ENCODE measurements at places on chromosomes 11 and 22.

GRCh38 chr11:134861490-134862104 lies 449.6 kb upstream of the B3GAT1 start:
- no peak for DNase-seq

DNA sequence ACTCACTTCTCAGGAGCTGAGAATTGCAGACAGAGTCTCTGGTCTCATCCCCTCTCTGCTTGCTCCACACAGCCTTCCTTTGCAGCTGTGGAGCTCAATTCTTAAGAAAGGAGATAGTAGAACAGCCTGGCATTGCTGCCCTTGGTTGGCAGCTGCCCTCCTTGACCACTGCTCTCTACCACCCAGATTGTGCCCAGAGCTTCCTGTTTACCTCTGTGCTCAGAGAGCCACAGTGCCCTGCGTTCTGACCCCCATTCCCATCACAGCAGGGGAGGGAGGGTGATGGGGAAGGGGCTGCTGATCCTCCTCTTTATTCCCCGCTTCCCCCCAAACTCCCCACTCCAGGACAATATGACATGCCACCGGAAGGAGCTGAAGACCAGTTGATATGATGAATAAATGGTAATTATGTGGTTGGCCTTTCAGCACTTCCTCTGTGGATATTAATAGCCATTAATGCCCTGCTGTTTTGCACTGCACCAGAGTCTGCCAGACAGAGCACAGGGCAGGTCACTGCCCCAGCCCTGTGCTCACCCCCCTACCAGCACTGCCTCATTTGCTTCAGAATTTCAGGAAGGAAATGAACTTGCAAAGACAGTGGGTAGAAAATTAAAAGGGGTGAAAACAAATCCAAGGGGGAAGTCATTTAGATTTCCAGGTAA lies 426.8 kb upstream of the CADM1 start:
- no peak for DNase-seq

- no peak for DNase-seq
Measured at GRCh38 chr11:70068950-70069349, 9.2 kb upstream of the ANO1 start.

- DNase-seq, result peak; percentile 14
Measured at GRCh38 chr11:78418584-78419211, 1.1 kb upstream of the GAB2 start.

DNA sequence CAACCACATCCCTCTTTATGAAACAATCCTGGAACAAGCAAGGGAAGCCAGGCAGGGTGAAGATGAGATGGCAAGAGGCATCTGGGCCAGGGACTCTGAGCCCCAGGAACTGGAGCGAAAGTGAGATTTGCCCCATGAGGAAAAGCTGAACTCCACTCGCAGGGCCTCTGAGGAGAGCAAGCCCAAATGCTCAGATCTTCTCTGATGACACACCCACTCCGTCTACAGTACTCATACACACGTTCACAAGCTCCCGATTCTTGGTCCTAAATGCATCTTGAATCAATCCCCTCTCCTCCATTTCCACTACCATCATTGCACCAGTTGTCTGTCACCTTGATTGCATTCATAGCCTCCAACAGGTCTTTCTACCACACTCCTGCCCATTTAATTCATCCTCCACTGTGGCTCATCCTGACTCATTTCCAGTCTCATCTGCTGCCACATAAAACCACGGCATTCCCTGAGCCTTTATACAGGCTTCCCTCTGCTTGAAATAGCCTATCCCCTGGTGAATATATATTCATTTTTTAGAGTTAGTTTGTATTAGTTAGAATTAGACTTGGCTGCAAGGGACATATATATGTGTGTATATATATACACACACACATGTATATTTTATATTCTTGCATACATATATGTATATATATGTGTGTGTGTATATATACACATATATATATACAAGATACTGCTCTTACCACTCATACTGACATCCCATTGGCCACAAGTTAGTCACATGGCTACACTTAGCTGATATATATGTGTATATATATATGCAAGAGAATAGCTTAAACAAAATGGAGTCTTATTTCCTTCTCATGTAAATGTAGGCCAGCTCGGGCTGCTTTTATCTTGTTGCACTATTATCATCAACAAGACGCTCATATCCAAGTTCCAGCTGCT lies 1.4 kb upstream of the APOA5 start:
- DNase-seq, result no peak

DNA sequence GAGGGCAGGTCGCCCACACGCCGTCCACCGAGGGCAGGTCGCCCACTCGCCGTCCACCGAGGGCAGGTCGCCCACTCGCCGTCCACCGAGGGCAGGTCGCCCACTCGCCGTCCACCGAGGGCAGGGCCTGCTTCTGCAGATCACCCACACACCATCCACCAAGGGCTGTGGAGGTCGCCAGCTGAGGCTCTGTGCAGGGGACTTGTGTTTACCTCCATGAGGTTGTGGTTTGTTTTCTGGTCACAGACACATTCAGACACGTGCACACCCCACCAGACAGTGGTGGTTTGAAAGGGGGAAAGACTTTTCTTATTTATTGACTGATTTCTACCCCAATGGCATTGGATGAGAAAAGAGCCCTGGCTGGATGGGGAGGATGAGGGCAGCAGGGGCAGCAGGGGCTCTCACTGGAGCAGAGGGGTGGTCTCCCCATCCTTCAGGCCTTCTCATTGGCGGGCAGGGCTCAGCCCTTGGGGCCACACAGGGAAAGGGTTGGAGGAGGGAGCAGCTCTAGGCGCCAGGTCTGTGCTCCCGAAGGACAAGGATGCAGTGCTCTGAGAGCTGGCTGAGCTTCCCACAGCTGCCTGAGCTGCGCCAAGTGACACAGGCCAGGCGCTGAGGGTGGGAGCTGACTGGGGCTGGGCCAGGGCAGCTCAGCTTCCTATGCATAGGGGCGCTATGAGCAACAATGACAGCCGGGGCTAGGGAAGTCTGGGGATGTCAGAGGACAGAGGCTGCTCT lies 252.6 kb upstream of the B3GAT1 start:
- DNase-seq, result no peak

- no peak for DNase-seq
Measured at GRCh38 chr22:19455585-19456370, 8.3 kb upstream of the C22orf39 start.

DNA sequence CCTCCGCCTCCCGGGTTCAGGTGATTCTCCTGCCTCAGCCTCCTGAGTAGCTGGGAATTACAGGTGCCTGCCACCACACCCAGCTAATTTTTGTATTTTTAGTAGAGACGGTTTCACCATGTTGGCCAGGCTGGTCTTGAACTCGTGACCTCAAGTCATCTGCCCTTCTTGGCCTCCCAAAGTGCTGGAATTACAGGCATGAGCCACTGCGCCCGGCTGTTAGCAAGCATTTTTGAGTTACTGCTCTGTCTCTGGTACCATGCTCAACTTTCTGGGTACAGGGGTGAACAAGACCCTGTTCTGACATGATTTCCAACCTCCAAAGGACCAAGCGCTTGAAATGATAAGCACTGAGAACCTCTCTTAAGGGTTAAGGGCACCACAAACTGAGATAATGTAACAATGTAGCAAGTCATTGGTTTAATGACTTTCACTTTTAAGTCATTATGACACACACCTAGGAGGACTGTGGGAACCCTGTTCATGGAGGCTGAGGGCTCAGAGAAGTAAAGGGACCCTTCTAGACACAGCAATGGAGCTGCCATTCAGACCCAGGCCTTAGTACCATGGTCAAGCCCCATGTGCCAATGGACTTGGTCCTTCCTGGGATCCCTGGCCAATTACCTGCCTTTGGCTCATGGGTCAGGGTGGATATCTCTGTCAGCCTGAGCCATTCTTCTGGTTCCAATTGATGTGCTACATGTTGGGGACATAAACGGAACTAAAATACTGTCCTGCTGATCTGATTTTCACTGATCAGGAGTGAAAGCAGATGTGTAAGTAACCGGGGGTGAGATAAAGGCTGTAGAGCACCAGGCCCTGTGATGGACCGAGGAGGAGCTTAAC lies 11.6 kb downstream of the SLC3A2 start:
- no peak for DNase-seq

DNA sequence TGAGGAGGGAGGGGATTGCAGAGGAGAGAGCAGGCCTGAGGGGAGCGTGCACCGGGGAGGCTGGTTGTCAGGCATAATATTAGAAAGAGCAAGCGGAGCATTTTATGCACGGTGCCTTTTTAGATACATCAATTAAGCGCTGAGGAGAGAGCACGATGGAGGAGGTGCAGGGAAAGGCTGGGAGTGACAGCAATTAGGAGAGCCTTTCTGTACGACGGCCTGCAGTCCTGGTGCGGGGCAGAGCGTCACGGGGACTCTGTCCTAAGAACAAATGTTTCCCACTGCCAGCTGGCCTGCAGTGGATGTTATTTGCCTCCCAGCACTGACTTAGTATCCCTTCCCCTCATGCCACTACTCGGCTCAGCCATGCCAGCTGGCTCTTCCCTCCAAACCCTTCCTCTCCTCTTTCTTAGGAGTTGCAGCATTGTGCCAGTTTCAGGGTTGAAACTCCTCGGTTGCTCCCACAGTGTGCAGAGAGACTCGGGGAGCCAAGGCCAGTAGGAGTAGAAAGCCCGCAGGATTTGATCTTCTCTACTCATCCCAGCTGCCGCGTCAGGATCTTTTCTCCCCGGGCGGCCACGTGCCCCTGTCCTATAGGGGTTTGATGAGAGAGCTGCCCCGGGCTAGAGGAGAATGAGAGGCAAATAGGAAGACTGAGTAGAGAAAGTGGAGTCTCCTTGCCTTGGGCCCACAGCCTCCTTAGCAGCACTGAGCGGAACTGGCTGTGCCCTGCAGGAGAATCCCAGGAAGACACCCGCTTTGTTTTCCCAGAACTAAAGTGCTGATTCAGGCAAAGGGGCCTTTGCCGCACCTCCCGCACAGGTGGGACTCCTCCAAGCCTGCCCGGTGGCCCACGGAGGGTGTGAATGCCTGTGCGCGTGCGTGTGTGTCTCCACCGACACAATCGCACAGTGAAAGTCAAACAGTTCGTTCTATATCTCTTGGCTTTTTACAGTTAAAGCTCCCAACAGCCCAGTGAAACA lies 875.3 kb downstream of the NTM start:
- no peak for DNase-seq

DNA sequence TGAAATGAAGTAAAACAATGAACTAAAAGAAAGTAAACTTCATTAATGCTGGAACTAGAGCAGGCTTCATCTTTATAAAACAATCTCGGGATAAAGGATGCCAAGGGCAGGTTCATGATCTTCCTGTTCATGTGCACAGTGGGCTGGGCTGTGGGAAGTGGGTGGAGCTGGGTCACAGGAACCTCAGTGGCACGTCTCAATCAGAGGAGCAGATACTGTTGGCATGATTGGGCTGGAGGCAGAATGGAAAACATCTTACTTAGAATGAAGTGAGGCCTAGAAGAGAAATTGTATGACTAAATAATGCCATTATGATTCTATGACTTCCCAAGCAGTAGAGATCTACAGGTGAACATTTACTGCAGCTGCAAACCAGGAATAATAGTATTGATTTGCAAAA lies 45.4 kb upstream of the CALCB start:
- no peak for DNase-seq

DNA sequence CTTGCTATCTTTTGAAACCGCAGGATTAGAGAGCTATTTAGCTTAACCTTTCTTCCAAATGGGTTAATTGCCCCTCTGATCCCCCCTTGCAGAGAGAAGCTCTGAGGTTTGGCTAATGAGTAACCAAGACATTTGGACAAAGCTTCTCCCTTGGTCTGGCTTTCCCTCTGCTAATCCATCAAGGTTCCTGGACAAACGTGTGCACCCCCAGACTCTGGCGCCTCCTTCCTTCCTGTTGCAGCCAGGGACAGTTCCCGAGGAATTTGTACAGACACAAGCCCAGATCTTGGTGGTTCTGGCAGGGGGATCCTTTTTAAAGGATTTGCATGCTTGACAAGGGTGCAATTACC lies 1.6 kb downstream of the KIAA1671 start:
- no peak for DNase-seq

- DNase-seq, result no peak
Measured at GRCh38 chr11:105357764-105358163, 218.2 kb upstream of the CARD18 start.

GRCh38 chr22:23822101-23822671 lies 16.6 kb downstream of the DERL3 start:
- DNase-seq, result no peak

- DNase-seq, result no peak
Measured at GRCh38 chr11:113151521-113151920, 162.9 kb upstream of the TTC12 start.

DNA sequence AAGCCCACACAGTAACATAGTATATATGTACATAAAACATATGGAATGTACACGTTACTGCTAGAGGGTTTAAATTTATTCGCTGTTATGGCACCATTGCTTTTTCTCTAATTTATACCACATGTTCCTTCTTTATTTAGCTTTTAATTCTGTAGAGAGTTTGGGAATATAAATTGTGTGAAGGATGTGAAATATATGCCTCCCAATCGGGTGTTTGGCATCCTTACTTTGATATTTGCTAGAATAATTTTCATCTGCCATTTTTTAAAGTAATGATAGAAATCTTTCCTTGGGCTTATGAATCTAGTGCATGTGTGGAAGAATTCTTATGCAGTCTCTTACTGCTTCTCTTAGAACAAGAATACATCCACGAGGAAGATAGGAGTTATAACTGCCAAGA lies 509.8 kb upstream of the RAG2 start:
- no peak for DNase-seq

GRCh38 chr11:61446211-61446651 lies 16.3 kb downstream of the SDHAF2 start:
- DNase-seq, result peak; percentile 79

GRCh38 chr22:44468973-44469372 lies 29.1 kb downstream of the RTL6 start:
- no peak for DNase-seq

DNA sequence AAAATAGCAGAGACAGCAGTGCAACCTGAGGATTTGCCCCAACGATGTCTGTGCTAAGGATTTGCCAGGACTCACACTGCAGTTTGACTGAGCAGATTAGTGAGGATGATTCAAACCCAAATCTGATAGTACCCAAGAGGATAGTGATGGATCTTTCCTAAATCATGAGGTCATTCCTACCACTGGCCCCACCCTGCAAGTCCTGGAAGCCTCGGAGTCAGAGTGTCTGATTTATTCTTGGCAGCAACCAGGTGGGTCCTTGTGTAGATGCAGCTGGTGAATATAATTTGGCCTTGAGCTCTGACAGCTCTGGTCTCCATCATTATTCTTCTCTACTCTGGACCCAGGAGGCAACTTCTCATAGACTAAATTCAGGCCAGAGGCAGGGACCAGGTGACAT lies 179.3 kb upstream of the RAG2 start:
- no peak for DNase-seq

All from tibial nerve (tissue), 4 donors.